Spinal cord (tissue), 10 donors: ENCODE measurements at places on chromosomes 13 and 19.
A peak's percentile ranks its signal among the peaks of the same experiment; 100 is the strongest.

DNA sequence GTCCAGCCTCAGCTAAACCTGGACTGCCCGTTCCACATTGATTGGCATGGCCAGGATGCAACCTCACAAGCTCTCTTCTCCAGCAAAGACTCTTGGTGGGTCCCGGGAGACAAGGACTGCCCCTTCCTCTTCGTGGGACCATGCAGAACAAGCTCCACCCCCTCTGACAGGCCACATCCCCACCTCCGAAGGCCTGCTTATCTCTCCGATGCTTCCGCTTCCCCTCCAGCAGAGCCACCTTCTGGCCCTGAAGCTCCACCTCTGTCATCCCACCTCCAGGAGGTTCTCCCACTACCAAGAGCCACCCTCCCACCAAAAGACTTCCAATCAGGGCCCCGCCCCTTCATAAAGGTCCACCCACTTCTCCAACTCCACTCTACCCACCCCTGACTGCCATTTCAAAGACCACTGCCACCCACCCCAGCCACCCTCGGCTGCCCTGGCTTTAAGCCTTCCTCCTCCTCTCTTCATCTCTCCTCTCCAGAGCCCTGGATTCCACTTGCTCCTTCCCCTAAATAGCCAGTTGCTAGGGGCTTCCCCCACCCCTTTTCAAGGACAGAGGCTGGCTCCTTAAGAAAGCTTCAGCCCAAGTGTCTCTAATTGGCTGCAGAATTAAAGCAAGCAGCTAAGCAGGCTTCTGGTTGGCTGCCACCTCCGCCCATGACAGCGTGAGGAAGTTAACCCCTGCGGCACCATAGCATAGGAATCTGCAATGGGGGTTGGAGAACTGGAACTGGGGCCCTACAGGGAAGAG lies 9.9 kb downstream of the LRFN1 start:
- DNase-seq, result peak; percentile 87

- DNase-seq, result peak; percentile 93
These were observed 76.0 kb upstream of the LSM14A start for GRCh38 chr19:34096020-34096915.

DNA sequence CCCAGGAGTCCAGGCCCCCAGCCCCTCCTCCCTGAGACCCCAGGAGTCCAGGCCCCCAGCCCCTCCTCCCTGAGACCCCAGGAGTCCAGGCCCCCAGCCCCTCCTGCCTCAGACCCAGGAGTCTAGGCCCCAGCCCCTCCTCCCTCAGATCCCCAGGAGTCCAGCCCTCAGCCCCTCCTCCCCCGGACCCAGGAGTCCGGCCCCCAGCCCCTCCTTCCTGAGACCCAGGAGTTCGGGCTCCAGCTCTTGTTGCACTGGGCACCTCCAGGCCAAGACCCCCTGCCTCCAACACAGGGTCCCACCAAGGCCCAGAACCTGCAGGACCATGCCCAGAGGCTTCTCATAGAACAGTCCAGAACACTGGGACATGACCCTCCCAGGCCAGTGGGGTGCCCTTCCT lies 3.8 kb downstream of the ERCC1 start:
- no peak for DNase-seq

DNA sequence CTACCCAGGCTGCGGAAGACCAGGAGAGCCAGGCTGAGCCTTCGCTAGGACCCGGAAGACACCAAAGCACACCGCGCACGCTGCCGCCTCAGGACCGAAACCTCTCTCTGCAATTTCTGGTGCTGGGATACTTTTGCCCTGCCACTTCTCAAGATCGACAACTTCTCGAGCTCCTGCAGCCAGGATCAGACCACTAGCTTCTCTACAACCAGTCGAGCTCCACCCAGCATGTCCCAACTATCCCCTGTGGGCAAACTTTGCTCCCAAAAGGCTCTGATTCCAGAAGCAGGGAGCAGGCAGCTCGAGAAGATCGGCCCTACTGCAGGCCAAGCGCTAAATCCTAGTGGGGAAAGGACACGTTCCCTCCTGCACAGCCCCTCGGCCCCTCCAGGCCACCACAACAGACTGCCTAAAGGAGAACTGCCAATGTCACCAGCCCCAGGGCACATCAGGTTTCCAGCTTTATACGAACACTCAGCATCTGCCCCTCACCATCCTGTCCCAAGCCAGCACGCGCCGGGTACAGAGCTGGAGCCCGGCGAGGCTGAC lies 979 bp downstream of the AKAP8 start:
- DNase-seq, result peak; percentile 69

DNA sequence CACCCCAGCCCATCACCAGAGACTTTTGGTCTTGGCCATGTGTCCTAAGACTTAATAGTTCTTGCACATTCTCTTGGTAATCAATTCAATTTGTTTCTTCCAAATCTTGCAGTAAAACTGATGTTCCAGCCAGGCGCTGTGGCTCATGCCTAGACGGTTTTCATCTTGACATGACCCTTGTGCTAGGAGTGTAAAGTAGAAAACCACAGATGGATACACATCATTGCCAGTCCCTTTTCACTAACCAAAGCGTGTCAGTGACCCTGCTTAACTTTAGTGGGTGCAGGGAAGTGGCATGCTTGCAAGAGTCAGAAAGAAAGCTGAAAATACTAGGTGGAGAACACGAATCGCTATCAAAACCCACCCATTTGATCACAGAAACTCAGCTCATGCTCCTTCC lies 18.0 kb upstream of the CD70 start:
- DNase-seq, result no peak

- no peak for DNase-seq
These were observed 79.9 kb downstream of the FREM2 start for GRCh38 chr13:38766799-38767198.

DNA sequence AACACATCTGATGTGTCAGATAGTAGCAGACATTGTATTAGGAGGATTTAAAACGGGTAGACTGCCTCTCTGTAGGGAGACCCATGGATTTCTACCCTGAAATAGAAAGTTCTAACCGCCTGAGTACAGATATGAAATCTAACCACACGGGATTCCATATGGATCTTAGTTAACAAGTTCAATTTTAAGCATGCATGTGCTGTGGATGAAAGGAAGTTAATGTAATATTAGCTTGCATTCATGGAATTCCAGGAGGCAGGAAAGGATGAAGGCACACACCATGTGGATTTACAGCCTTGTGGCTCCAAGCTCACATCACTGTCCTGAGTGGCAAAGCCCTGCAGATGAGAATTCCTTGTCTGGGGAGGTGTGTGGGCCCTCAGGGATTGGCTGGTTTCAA lies 120.6 kb upstream of the IRS2 start:
- no peak for DNase-seq

DNA sequence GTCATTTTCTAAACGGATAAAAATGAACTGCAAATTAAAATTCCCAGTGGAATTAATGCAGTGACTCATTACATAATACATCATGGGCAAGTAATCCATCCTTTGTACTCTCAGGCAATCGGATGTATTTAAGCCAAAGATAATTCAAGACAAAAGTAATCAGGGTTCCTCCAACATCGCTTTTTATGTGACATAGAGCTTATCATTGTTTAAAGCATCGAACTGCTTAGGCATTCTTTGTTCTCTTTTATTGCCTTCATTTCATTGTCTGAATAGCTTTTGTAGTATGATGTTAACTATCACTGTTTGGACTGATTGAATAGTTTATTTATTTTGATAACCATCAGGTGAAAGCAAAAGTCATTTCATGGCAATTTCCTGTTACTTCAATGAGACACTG lies 209.4 kb downstream of the ITGBL1 start:
- DNase-seq, result no peak

GRCh38 chr13:32878163-32878562 lies 138.1 kb upstream of the KL start:
- DNase-seq, result no peak

DNA sequence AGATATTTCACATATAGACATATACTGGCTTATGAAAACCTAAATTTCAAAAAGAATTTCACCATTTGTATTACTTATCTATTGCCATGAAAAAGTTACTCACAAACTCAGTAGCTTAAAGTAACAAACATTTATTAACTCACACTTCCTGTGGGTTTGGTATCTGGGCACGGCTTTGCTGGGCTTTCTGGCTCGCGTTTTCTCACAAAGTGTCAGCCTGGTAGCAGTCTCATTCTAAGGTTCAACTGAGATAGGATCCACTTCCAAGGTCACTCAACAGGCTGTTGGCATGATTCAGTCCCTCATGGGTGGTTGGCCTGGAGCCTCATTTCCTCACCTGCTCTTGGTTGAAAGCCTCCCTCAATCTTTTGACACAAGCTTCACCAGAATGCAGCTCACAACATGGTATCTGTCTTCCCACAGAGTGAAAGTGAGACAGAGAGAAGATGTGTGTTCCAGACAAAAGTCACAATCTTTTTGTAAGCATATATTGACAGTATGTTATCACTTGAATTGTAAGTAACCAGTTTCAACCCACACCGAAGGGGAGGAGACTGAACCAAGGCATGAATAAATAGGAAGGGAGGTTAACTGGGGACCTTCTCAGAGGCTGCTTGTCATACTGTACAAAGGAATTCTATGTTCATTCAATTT lies 1065.8 kb upstream of the SPRY2 start:
- DNase-seq, result no peak

GRCh38 chr19:38152461-38153379 lies 71.3 kb downstream of the DPF1 start:
- DNase-seq, result no peak

DNA sequence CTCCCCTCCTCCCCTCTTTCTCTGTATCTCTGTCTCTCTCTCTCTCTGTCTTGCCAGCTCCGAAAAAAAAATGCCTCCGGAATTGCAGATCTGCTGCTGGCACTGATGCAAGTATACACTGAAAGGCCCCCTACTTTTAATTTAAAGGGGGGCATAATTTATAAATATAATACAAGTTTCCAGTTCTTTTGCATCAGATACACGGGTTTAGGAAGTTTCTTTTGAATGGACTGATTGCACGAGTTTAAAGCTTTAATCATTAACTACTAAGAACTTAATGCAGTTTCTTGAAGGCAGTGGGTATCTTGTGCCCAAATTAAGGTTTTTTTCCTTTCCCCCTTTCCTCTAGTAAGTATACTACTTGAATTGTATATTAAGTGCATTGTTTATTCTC lies 1.4 kb downstream of the FGF9 start:
- no peak for DNase-seq

- no peak for DNase-seq
These were observed 20.6 kb downstream of the LRRC63 start for GRCh38 chr13:46232281-46232680.

- no peak for DNase-seq
These were observed 3.8 kb downstream of the CDX2 start for GRCh38 chr13:27965343-27965739.

DNA sequence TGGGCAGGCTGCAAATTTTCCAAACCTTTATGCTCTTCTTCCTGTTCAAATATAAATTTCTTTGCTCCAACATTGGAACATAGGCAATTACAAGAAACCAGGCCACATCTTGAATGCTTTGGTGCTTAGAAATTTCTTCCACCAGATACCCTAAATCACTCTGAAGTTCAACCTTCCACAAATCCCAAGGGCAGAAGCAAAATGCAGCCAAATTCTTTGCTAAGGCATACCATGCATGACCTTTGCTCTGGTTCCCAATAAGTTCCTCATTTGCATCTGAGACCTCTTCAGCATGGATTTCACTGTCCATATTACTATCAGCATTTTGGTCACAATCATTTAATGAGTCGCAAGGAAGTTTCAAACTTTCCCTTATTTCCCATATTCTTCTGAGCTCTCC lies 130.9 kb downstream of the DIAPH3 start:
- DNase-seq, result no peak

DNA sequence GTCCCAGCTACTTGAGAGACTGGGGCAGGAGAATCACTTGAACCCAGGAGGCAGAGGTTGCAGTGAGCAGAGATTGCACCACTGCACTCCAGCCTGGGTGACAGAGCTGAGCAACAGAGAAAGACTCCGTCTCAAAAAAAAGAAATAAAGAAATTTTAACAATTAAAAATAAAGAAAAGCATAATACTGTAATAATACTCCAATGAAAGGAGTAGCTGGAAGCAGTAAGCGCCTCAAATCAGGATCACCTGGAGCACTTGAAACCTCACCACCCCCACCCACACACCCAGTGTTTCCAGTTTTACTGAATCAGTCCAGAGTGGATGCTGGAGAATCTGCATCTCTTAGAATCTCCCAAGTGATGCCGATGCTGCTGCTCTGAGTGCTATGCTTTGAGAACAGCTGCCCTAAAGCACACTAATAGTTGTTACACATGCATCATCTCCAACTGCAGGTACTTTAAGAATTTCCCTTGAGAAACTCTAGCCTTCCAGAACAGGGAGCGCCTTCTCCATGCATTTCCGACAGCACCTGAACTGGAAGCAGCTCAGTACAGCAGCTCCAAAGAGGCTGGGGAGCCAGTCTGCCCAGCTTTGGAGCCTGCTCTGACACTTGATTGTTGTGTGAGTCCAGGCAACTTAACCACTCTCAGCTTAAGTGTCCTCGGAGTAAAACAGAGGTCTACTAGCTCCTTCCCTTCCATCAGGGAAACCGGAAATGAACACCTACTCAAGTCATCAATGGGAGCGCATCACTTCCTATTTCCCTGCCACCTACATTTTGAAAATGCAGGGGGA lies 2.9 kb downstream of the ABCC4 start:
- no peak for DNase-seq

GRCh38 chr19:34365463-34366401 lies 736 bp downstream of the GPI start:
- no peak for DNase-seq

- no peak for DNase-seq
These were observed 2.7 kb downstream of the CELF5 start for GRCh38 chr19:3227054-3227626.
